ENCODE measurements at places on chromosomes 4 and X.

GRCh38 chrX:429266-429825, 42.6 kb upstream of the PPP2R3B start:
- DNase-seq = no peak

GRCh38 chr4:89000844-89001360, 56.1 kb downstream of the FAM13A start:
- no peak for DNase-seq

DNA sequence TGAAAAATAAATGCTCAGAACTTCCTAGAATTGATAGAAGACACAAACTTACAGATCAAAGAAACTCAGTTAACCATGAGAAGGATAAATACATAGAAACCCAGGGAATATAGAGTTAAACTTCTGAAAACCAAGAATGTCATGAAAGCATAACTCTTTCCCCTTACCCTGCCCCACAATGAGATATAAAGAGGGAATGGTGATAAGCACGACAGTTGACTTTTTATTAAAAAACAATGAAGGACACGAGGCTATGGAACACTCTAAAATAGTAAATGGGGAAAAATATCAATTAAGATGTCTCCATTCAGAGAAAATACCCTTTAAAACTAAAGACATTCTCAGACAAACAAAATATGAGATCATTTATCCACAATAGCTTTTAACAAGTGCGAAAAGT, 154.7 kb downstream of the ANTXR2 start:
- no peak for DNase-seq

DNA sequence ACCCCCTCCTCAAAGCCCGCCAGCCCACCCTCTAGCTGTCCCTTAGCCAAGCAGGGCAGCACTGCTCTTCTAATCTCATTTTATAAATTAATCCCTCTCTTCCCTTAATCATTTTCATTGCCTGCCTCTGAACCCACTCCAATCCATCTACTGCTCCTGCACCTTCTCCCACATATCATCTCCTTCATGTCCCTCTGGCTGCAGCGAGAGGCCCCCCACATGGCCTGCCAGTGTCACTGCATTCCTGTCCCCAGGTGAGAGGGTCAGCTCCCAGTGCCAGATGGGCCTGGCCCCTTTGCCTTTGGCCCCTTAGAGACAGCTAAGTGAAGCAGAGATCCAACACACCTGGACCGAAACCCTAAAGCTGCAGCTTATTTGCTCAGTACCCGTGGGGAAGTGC, 79.4 kb downstream of the PJA1 start:
- no peak for DNase-seq

GRCh38 chr4:100295792-100296191, 105.5 kb upstream of the DDIT4L start:
- no peak for DNase-seq

- DNase-seq = no peak
These were observed 13.7 kb downstream of the IRF2 start for GRCh38 chr4:184460499-184461285.

- DNase-seq = no peak
These were observed 60.6 kb downstream of the PHOX2B start for GRCh38 chr4:41687971-41688370.

- DNase-seq = no peak
These were observed 534.4 kb upstream of the PCDH10 start for GRCh38 chr4:132614682-132615081.
